ENCODE measurements at places on chromosomes 12 and 14.

GRCh38 chr12:21539797-21540196, 13.7 kb downstream of the SPX start:
- no peak for DNase-seq

DNA sequence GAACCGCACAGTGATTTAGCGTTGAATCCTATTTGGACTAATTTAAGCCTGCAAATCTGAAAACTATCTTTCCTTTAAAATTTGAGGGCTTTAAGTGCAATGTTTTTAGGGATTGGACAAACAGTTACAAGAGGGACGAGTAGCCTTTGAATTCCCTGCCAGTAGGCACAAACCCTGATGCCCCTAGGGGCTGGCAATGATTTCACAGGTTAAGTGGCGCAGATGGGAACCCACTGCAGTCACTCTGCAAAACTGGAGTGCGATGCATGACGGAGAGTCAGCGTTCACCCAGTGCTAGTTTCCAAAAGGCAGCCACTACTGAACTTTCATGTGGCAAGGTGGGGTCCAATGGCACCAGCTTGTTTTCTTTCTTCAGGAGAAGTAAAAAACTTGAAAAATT, 99.4 kb upstream of the FRMD6 start:
- no peak for DNase-seq

DNA sequence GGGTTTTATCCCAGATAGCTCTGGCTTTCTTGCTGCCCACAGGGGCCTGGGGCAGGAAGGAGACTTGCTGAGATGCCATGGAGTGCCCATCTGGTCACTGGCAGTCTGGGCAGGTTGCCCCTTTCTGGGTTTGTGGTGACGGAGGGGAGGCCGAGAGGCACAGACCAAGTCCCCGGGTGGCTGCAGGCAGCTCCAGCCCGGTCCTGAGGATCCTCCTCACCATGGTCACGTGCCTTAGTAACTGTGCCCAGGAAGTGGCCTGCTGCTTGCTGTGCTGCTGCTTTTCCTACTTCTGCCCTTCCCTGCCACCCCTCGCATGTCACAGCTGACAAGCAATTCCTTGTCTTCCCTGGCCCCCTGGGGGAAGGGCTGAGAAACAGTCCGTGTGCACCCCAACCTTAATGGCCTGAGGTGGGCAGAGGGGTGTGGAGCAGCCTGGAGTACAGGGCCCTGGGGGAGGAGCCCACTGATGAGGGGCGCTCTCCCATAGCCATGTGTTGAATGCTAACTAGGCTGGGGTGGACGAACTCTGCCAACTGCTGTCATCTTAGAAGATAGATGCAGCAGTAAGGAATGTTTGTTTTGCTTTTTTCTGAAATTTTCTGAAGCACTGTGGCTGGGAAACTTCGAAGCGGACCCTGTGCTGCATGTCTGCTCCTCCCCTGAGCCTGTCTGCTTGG, 54.9 kb upstream of the SRSF5 start:
- no peak for DNase-seq

DNA sequence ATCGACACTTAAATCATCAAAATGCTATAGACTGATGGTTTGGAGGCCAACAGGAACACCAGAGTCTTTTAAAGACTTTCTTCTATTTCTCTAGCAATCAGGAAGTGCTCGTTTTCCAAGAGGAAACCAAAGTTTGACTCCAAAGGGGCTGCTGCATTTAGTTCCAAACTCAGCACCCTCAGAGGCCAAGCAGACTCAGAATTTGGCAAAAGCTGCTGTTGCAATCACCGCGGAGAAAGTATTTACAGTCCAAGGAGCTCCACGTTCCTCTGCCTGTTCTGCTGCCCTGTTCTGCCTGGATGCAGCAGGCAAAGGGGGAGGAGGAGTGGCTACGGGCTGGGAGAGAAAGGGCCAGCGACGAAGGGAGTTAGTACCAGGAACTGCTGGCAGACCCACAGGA, 325.1 kb downstream of the BCL11B start:
- no peak for DNase-seq

DNA sequence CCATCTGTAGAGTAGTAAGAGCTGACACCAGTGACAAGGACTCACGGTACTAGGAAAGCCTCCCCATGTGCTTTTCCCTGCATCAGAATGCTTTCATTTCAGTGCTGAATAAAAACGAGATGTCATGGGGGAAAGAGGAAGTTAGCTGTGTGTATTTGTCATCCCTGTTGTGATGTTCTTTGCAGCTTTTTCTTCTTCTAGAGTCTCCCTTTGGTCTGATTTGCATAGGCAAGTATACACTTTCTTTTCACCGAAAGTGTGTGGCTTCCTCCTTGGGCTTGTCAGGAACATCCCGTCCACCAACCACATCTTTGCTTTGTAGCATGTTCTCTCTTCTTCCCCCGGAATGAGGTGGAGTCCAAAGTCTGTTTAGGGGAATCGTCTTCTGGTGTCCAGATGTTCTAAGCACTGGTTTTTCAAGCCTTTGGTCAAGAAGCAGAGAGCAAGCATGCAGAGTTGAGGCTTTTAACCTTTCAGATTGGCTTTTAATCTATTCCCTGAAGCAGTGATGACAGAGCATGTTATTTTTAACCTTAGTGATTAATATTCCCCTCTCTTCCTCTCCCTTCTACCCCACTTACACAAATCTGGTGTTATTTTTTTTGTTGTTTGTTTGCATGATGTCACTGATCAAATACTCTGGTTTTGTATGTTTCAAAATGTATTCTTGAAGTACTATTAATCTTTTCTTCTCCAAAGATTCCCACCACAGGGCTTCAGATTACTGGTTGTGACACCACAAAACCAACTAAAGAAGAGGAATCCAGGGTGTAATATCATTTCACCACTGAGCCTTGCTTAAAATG, 163.4 kb downstream of the SAMD4A start:
- no peak for DNase-seq

DNA sequence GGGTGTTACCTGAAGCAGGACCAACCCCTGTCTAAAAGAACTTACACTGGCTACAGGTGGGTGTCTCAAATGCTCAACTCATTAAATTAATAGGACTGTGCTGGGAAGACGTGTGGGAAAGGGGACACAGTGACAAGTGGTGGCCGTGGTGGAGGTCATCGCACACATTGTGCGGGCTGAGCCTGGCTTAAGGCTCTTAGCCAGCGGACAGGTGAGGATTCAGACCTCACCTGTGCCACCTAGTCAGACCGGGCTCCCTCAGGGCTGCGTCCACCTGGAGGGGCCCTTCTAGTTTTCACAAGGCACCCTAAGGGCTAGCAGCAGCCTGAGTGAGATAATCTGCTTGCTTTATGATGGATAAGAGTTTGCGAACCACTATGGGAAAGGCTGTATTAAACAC, 125.2 kb upstream of the FKBP4 start:
- DNase-seq: no peak

DNA sequence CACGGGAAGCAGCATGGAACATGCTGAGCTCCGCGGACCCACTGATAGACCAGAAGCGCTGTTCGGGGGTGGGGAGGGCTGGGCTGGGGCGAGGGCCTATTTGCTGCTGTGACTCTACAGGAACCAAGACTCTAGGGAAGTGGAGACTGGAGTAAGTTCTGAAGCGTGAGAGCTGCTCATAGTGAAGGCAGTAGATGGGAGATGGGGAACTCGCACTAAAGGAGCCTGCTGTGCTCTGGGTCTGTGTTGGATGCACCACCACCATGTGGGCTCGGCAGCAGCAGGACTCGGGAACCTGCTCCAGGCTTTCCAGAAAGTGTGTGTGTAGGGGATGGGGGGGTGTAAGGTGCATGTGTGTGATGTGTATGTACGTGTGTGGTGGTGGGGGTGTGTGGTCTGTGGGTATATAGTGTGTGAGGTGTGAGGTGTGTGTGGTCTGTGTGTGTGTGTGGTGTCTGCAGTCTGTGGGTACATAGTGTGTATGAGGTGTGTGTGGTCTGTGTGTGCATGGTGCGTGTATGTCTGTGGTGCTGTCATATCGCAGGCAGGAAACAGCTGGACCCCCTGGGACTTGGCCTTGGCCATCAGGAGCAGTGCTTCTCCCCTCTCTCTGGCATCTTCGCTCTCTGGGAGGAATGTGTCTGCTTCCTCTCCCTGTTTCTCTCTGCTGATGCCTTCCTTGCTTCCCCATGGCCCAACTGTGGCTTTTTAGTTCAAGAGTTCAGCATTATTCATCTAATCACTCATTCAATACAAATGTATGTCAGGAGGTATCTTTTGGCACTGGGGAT, 378.9 kb downstream of the FUT8 start:
- DNase-seq: no peak

- DNase-seq: no peak
Observed at GRCh38 chr14:21999402-21999801, 325.8 kb upstream of the OR4E1 start.

DNA sequence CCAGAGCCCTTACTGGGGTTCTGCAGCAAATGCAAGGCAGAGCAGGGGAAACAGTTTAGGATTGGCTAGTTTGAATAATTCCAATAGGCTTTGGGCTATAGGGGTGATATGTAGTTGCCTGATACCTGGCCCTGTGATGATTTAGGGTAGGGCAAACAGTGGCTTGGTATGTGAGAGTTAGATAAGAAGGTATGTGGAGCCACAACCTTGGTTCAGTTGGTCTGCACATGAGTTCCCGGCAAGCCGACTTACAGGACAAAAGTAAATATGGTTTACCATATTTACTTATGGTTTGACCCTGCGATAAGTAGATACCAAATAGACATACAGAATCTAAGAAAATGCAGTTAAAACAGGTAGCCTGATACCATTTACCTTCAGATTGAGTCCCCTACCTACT, 8.3 kb upstream of the CAPRIN2 start:
- no peak for DNase-seq
